Activated CD4-positive, alpha-beta T cell treated with anti-CD3 and anti-CD28 coated beads, Interleukin-2, amount 50 U/mL, for 16 hours (primary cell): ENCODE measurements at places on chromosomes 12 and 14.

- DNase-seq = no peak
Observed at GRCh38 chr12:89933911-89934310, 225.3 kb upstream of the ATP2B1 start.

GRCh38 chr12:45575823-45576475, 153.6 kb upstream of the ARID2 start:
- DNase-seq = no peak

DNA sequence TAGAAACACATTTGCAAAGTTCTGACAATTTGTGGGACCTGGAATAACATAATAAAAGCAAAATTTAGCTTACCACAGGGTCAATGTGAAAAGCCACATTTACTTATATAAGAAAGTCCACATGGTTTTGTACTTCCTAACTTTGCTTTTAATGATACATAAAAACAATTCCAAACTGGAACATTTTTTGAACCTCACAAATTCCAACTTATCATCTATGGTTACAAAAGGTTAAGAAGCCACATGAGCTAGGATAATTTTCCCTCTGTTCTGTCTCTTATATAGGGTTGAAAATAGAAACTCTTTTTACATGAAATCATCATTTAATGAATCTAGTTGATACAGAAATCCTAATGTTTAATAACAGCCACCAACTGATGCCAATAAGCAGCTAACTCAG, 8.9 kb upstream of the RERG start:
- no peak for DNase-seq

DNA sequence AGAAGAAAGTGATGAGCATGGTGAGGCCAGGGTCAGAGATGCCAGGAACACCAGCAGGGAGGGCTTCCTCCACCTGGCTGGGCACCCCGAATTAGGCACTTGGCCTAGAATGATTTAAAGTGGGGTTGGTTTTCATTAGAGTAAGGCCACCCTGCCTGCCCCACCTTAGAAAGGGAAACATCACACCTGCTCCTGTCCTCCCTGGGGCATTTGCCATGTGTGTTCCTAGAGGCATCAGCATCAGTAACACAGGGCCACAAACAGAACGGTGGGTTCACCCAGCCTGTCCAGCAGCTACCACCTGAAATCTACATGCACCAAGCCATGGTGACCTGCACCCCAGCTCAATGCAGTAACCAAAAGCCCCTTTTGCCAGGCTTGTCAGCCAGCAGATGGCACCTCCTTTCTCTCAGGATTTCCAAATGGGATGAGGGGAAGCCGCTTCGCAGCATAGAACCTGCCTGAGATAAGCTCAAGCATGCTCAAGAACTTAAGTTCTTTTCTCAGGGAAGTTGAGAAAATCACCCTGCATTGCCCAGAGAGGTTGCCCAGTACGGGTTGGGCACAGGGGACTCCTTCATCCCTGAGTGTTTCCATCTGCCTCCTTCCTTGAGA, 338.8 kb downstream of the DPF3 start:
- no peak for DNase-seq

DNA sequence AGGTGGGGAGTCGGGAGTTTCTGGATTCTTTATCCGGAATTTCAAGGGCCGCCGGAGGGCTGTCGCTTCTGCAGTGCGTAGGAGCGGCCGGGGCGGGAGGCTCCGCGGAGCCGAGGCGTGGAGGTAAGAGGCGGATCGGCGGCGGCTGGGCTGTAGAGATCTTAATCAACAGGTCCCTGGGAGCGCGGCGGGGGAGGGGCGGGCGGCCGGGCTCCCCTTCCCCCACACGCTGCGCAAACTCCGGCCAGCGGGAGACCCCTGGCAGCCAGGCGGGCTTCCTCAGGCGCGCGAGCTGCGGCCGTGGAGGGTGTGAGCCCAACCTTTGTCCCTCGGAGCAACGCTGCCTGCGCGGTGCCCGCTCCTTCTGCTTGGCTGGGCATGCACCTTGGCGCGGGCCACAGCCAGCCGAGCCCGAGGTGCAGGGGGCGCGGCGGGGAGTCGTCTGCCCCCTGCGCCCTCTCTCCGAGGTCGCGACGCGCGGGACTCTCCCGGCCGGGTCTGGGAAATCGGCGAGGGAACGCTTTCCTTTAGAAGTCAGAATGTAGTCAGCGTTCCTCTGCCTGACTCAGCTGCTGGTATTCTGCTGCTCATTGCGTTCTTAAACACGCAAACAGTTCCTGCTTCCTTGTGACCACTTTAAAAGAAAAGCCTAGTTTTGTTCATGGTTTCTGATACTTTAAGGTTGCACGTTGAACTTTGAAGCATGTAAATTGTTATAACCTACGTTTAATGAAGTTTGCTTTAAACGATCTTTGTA, at the start of gene PALS1:
TSS of gene PALS1 (plus strand) at position 25 of the 757 bp plus-strand sequence. CDS start 37,736 bp downstream, outside the sequence.
- DNase-seq = peak; percentile 46

GRCh38 chr12:5166976-5167375, 123.3 kb downstream of the KCNA5 start:
- no peak for DNase-seq

DNA sequence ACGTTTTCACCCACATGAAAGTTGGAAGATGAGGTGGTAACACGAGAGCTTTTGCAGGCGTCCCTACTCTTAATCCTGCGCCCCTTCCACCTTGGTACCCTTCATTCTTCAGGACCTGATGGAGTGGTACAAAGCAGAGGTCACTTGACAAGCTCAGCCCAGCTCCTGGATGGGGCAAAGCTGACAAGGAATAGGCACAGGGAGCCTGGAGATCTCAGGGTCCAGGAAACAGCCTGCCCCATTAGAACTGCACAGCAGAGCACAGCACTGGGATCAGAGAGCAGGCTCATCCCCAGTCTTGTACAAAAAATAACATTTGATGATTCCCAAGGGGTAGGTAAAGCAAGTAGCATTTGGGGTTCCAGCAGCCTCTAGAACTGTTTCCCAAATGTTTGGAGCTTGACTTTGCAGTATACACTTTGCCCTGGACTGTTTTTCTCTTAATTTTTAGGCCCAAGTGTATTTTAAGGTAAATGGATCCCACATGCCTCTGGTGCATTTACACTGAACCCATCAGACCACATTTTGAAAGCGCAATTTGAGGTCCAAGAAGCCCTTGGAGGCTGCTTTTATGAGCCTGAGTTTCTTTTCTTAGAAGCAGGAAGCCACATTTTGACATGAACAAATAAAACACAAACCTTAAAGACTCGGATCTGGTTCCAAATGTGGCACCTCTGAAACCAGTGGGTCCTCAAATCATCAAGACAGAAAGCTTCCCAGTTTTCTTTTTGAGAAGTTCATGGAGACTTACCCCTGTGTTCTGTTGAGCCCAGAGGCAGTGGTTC, 633 bp downstream of the TC2N start:
- DNase-seq = peak; percentile 44

GRCh38 chr12:122407208-122407607, 15.3 kb downstream of the CLIP1 start:
- no peak for DNase-seq

- DNase-seq = no peak
Observed at GRCh38 chr12:69338936-69339335, 9.2 kb upstream of the LYZ start.

GRCh38 chr12:95701275-95701674, 89.3 kb downstream of the NTN4 start:
- no peak for DNase-seq
